ENCODE measurements at places on chromosomes 11 and 22.
A peak's percentile ranks its signal among the peaks of the same experiment; 100 is the strongest.

DNA sequence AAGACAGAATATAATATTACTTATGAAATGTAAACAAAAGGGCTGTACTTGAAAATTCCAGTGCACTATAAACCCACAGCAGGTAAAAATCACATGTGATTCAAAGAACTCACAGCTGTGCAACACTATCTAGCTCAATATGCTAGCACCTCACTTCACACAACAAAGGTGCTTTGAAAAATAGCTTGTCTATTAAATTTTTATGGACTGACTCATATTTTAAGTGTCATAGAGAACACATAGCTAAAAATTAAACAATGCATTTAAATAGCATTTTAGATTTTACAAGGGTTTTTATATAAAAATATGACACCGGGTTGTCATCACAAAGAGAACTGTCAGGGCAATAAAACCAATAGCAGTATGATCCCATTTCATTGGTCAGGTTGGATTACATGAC, 1390.5 kb upstream of the TENM4 start:
- no peak for DNase-seq

- DNase-seq = no peak
Observed at GRCh38 chr11:126594921-126595367, 239.5 kb downstream of the ST3GAL4 start.

DNA sequence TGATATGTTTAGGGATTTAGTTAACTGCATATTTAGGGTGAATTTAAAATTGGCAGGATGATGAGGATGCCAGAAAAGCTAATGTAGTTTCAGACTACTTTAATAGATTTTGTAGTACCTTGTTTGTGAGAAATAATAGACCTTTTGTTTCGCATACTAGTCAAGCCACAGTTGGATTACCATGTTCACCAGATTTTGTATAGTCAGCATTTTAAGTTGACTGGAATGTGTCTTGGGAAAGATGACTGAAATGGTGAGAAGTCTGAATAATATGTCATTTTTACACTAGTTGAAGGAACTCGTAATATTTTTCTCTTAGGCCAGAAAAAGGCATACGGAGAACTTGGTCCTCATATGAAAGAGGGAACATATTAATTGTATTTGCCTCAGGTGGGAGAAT, 23.4 kb downstream of the ATM start:
- DNase-seq = no peak

GRCh38 chr11:37352485-37352884, 754.4 kb upstream of the RAG2 start:
- DNase-seq = no peak

- DNase-seq = no peak
Observed at GRCh38 chr22:39365492-39365780, 15.6 kb downstream of the SYNGR1 start.

DNA sequence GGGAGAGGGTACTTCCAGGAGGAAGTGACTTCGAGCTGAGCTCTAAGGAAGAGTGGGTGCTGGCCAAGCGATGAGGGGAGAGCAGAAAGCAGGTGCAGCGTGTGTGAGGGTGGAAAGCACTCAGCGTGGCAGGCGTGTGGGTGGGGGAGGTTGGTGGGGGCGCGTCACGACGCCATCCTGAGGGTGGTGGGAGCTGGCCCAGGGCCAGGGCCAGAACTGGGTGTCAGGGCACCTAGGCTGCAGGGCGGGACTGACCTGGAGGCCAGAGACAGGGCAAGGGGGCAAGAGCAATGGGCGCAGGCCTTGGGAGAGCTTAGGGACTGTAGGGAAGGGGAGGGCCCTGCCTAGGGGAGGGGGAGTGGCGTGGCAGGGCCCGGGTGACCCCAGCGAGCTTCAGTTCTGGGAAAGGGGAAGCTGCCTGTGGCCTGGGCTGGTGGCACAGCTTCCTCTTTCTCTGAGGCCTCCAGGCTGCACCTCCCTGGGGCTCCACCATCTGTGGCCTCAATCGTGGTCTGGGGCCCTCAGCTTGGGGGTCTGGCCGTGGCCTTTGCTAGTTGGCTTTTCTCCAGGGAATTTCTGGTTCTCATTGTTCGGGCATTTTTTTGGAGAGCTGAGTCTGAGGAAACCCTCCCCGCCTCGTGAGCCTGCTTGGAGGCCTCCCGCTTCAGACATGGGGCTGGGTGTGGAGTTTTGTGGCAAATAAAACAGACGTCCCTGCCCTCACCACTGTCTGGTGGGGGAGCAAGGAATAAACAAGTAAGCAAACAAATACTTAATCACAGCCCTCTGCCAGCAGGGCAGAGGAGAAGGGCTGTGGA, 8.9 kb downstream of the RELT start:
- no peak for DNase-seq

DNA sequence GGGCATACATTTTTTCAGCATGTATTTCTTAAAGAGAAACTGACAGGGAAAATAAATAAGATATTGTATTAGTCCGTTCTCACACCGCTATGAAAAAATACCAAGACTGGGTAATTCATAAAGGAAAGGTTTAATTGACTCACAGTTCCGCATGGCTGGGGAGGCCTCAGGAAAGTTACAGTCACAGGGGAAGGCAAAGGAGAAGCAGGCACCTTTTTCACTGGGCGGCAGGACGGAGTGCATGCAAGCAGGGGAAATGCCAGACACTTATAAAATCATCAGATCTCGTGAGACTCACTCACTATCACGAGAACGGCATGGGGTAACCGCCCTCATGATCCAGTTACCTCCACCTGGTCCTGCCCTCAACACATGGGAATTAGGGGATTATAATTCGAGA, 44.2 kb downstream of the PPFIA1 start:
- no peak for DNase-seq

GRCh38 chr11:66789097-66789890, 53.9 kb upstream of the RCE1 start:
- no peak for DNase-seq

DNA sequence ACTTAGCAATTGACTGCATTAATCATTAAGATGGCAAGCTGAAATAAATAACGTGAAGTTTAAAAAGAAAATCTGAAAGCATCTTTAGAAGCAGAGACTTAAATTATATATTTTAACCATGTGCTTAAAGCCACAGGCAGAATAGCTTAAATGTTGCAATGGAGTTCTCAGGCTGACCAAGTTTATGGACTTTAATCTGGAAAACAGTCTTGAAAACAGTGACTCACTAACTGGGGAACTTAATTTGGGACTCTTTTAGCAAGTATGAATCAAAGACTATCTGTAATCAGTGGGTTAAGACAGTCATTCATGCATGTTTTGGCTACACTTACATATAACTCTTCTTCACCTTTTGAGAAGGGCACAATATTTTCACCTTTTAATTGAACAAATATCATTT, 12.6 kb upstream of the GLYATL1 start:
- DNase-seq = no peak

DNA sequence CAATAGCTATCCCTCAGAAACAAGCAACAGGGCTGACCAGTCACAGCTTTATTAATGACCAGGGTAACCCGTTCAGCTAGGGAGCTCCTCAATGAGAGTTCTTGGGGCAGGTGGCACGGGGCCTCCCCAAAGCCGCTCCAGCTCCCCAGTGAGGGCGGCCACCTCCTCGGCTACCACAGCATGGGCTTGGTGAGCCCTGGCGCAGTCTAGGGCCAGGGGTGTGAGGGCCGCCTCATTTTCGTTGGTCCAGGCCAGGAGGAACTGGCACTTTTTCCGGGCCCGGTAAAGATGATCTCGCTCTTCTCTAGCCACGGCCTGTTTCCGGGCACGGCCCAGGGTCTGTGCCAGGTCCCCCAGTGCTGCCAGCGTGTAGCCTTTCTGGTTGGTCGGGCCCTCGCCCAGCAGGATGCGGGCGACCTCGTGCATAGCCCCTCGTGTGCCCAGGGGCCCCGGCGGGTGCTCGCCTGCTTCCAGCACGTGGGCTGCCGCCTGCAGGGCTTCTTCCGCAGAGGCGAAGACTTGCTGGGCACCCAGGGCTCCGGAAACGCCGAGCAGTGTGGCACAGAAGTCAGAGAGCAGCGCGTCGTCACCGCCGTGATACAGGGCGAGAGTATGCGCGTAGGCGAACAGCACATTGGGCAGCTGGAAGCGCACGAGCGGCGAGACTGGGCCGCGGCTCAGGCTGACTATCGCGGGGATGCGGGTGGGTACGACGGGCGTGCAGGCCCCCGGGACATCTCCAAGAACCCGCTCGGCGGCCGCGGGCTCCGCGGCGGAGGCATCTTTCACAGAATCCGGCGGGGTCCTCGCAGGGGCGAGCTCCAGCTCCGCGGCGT, 913 bp downstream of the ZNHIT2 start:
- peak; percentile 43 for DNase-seq

DNA sequence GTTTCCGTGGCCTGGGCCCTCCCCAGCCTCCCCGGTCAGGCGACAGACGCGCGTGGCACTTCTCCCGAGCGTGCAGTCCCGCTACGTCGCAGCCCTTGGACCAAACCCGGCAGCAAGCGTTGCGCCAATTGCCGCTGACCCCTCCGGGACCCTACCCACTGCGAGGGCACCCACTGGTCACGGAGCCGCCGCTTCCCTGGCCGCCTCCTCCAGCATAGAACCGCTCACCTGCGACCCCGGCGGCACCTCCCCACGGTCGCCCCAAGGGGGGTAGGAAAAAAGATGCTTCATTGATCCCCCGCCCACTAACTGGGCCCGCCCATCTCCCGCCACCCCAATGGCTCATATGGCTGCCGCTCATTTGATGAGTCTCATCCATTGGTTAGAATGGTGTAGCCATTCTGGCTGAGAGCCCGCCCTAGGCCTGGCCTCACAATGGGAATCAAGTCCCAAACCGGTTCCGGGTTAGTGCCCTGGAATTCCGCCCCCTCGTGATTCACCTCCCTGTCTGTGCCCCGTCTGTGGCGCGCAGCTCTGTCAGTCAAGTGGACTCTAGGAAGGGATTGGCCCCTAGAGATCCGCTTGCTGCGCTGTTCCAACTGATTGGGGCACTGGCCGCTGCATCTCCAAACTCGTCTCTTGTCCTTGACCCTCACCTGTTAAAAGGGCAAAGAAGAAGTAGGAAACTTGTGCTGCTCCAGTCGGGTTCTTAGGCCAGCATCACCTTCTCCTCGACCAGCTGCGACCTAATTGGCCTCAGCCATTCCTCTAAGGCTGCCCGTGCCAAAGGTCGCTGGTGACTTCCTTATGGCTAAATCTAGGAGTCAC, at the start of gene MSANTD4:
MSANTD4 (minus strand) TSS at position 274 of the 828 bp plus-strand sequence. CDS start 11,323 bp downstream, outside the sequence.
- peak; percentile 94 for DNase-seq

- DNase-seq = no peak
Observed at GRCh38 chr22:23503736-23504440, 76.2 kb downstream of the IGLL1 start.

DNA sequence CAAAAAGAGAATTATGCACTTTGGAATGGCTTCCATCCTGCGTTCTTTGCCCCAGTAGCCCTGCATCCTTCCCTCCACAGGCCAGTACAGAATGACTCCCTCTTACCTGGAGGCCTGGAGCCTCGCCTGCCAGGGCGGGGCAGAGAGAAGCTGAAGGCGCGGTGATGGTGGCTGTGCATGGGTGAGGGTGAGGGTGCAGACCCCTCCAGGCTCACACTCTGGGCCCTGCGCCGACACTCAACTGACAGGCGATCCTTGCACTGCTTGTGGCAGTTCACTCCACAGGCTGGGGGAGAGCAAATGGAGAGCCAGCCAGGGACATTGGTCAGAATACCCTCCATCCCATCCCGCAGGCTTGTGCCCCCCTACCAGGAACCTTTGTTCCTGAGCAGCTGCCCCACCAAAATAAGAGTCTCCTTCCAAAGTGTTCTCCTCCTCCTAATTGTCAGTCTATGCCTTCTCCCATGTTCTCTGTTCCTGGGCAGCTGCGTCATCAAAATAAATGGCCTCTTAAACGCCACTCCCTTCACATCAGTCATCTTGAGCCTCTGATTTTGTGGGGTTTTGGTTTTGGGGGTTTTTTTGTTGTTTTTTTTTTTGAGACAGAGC, 5.9 kb upstream of the NRXN2 start:
- no peak for DNase-seq

GRCh38 chr11:46309814-46310259, 32.4 kb downstream of the CREB3L1 start:
- DNase-seq = no peak

- DNase-seq = peak; percentile 80
Observed at GRCh38 chr22:35961480-35962295, 66.9 kb downstream of the RBFOX2 start.

DNA sequence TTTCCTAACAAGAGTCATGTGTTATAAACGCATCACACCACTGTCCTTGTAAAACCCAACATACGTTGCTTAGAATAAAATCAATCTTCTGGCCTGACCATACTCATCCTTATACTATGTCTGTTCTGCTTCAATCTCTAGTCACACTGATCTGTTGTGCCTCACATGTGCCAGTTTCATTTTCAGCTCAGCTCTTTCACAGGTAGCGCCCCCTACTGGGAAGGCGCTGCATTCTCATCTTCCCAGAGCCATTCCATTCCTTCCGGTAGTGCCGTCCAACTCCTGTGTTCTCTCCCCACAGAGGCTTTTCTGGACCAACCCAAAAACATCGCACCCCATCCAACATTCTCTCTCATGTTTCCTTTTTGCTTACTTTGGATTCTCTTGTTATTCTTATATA, 22.2 kb downstream of the CASP5 start:
- DNase-seq = no peak

GRCh38 chr11:98545544-98546175, 475.1 kb upstream of the CNTN5 start:
- DNase-seq = no peak

GRCh38 chr11:20489948-20490347, 102.4 kb downstream of the PRMT3 start:
- no peak for DNase-seq

GRCh38 chr22:23264610-23265367, 84.5 kb downstream of the BCR start:
- no peak for DNase-seq

- DNase-seq = no peak
Observed at GRCh38 chr11:93767018-93767417, 17.1 kb upstream of the MED17 start.

DNA sequence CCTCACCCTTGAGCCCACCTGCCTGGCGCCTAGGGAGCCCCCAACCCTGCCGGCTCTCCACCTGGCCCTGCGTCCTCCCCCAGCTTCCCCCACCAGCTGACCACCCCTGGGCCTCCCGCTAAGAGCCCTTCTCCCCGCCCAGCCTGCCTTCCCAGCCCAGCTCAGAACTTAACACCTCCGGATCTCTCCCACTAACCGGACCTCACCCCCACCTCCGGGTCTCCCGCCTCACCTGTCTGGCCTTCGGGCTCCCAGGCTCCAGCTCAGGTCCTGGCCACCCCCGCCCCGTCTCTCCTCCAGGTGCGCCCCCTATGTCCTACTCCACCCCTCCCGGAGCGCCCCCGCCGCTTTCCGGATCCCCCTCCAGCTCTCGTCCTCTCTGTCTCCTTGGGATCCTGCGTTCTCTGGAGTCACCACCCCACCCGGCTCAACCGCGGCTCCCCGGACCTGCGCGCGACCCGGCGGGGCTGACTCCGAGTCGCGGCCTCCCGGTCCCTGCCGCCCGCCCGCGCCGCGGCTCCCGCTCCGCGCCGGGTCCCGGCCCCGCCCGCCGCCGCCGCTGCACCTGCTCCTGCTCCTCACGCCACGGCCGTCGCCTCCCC, at the start of gene KCNJ11:
KCNJ11 (minus strand) TSS at position 51 of the 602 bp plus-strand sequence. CDS start 568 bp downstream, outside the sequence.
- no peak for DNase-seq

DNA sequence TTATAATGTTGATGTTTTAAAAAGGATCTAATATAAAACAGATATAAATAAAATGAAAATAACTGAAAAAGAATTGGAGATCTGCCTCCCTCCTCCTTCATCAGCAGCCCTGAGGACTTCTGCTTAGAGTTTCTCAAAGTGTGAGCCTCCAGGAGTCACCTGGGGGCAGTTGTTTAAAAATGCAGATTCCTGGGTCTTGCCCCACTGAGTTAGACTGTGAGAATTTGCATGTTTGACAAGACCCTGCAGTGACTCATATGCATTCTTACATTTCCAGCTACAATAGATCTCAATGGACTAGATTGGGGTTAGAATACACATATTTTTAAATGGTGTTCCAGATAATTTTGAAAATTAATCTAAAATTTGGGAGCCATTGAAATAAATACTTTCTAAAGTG, 798 bp upstream of the OOSP3 start:
- no peak for DNase-seq

Measured in NCI-H2171 treated with DMSO at 0.1 percent for 48 hours (cell line).